Lower lobe of right lung (tissue), 2 donors: ENCODE measurements at places on chromosomes 6 and 20. TPM values are rescaled to one million over a fixed set of nuclear protein-coding genes. Genes with fewer than 3 reads are reported as not detected.
A peak's percentile ranks its signal among the peaks of the same experiment; 100 is the strongest.

DNA sequence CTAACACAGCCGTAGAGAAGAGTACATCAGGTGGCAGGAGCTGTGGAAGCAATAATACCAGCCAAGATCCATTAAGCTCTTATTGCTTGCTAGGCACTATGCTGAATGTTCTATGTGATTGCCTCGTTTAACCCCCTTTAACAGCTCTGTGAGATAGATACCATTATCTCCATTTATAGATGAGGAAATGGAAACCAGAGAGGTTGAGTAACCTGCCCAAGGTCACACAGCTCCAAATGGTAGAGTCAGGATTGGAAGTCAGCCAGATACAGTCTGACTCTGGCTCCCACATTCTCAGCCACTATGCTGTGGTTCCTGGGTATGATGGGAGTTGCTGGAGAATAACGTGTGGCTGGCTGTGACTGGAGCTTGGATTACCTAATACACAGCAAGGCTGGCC is 92.4 kb downstream of the DLGAP4 start:
- no peak for DNase-seq

DNA sequence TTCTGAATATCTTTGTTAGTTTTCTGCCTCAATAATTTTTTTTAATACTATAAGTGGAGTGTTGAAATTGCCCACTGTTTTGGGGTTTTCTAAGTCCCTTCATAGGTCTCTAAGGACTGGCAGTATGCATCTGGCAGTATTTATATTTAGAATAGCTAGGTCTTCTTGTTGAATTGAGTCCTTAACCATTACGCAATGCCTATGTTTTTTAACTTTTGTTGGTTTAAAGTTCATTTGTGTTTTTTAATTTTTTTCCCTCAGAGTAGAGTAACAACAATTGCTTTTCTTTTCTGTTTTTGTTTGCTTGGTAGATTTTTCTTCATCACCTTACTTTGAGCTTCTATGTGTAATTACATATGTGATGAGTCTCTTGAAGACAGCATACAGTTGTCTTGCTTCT is 375.9 kb upstream of the EYS start:
- DNase-seq = no peak

GRCh38 chr6:105014448-105014847 is 57.5 kb downstream of the LIN28B start:
- no peak for DNase-seq

- no peak for DNase-seq
Measured at GRCh38 chr20:46157625-46158024, 39.5 kb downstream of the CD40 start.

GRCh38 chr6:117627533-117627932 is 25.2 kb upstream of the GOPC start:
- DNase-seq = no peak

GRCh38 chr6:49556429-49556837 is 6.0 kb downstream of the C6orf141 start:
- DNase-seq = no peak

DNA sequence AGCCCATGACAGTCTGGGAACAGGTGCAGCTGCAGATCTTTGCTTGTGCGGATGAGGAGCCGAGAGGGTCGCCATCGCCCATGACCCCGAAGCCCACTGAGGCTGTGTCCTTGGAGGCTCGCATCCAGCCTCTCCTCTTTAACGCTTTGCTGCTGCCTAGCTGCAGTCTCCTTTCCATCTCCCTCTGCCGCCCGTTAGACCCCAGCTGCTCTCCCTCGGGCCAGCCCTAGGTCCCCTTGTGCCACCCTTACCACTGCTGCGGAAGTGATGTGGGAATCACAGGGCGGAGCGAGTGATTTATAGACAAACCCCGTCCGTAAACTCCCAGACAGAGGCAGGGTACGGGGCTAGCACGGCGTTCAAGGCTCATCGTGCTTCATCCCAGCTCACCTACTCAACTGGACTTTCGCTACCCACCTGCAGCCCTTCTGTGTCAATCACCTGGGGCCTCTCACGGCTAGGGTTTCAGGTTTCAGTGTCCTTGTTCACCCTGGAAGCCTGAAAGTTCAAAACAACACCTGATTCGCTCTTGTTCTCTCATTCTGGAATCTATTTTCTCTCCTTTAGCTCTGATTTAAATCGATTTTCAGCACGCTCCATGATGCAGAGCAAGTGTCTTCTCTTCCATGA is 76.1 kb downstream of the PAX1 start:
- DNase-seq = no peak

GRCh38 chr20:41905199-41905598 is 287.0 kb upstream of the CHD6 start:
- DNase-seq = no peak

GRCh38 chr6:46921059-46921458 is 679 bp downstream of the ADGRF5 start:
- no peak for DNase-seq

GRCh38 chr6:148972481-148972880 is 225.7 kb downstream of the UST start:
- DNase-seq = peak; percentile 55

DNA sequence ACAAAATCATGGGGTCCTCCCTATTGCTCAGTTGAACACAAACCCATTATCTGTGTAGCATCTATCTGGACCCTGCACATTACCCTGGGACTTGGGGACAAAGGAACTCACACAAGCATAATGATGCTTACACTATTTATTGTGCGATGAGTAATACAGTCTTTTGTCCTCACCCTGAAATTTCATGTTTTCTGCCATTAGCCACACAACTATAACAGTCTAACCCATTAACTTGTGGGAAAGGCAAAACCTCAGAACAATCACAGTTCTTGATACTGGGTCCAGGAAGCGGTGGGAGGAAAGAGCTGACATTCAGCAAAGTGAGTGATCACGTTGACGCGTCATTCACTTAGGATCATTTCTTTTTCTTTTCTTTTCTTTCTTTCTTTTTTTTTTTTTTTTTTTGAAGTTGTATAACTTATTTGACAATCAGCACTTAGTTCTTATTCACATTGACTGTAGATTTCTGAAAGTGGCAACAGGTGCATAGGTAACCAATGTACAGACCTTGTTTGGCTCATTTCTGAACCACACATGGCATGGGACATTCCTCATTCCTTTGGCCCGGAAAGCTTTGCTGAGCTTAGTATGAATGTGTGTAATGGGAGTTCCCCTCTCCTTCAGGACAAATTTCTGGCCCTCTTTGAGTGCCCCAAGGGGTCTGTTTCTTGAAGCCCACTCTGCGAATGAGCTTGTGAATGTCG is 94.8 kb upstream of the CNKSR3 start:
- DNase-seq = no peak

- DNase-seq = no peak
Measured at GRCh38 chr6:128574402-128574801, 54.0 kb upstream of the PTPRK start.

DNA sequence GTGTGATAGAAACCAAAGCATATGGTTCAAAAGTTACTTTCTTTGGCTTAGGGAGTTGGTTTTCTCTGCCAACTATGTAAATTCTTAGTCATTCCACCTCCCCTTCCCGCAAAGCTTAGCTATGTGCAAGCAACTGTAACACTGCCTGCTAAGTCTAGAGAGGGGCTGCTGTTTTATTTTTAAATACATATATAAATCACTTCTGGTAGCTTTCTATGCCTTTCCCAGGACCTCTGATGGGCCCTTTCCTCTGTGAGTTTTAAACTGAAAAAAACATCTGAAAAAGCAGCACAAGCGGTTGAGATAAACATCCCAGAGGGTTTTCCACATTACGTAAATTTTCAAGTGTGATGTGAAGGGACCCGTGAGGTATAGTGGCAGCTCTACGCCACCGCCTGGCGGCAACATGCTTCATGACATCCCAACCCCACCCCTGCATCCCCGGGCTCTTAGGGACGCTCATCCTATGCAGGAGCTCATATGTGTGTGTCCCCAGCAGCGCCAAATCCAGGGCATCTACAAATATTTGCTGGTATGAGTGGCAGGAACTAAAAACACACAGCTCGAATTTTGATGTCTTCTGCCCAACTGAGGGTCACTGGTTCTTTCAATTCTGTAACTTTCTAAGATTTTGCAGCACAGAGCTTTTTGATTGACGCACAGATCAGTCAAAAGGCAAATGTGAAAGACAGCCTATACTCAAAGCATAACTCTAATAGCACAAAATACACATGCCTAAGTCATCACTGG is 12.7 kb downstream of the SAYSD1 start:
- no peak for DNase-seq

DNA sequence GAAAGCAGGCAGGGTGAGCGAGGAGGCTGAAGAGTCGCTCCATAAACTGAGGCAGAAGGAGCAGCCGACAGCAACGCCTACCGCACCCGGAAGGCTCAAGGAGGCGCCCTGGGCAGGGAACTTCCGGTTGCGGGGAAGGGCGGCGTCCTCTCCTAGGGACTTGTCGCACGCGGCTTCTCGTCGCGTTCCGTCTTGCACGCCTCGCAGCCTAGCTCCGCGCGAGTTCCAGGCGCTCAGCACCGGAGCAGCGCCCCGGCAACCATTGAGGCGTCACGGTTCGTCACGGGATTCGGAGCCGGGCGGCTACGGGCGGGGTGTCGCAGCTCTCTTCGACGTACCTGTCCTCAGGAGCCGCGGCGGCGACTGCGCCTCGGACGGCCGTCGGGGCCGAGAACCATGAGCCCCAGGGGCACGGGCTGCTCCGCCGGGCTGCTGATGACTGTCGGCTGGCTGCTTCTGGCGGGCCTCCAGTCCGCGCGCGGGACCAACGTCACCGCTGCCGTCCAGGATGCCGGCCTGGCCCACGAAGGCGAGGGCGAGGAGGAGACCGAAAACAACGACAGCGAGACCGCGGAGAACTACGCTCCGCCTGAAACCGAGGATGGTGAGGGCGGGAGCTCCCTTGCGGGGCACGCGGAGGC is at the start of gene SPACA1:
Gene SPACA1 (plus strand): TSS at position 332 of the 641 bp plus-strand sequence. CDS start 65 bp downstream, at position 397.
- DNase-seq = peak; percentile 39

DNA sequence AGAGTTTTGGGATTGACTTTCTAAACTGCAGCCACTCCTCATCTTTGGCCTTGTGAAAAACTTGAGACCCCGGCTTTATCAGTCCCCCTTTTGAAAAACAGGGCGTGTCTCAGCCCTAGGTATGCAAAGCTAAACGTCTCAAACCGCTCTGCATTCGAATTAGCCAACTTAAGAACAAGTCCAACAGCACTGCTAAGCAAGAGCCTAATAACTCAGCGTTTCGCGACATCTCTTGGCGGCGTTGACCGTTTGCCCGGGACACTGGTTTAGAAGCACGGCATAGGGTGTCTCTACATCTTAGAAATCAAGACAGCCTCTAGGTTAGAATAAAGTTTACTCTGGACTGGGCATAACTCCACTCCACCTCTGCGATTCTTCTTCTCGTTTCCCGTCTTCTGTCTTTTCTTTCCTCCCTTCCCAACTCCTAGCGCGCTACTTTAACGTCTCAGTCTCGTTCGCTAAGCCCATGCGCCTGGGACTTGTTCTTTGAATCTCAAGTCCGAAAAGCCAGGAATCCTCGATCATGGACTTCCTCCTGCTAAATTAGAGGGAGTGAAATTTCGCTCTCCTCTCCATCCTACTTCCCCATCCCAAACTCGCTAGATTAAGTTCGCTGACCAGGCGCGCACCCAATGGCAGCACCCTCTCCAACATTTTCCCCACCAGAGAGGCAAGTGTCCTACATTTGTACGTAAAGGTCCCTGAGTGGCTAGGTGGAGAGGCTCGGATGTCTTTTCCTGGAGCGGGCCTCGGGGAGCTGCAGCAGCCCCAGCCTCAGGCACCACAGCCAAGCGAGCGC is 10.5 kb upstream of the TFAP2A start:
- no peak for DNase-seq

DNA sequence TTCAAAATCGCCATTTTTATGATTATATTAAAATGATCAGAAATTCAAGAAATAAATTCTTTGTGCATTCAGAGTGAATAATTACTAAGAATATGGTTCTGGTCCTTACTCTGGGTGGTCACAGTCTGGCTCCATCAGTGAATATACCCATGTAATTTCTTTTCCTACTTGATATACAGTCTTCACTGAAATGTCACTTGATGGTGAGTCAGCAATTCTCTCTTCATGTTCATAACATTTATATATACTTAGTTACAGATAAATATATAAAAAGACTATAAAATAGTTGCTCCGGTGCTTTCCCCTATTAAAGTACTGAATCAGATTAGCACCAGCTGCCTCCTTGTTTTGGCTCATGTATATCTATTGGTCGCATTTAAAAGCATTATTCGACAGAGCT is 56.4 kb upstream of the MTRF1L start:
- no peak for DNase-seq

- no peak for DNase-seq
Measured at GRCh38 chr20:23003881-23004460, 31.1 kb upstream of the SSTR4 start.

- DNase-seq = no peak
Measured at GRCh38 chr6:79608334-79609224, 22.6 kb upstream of the SH3BGRL2 start.

- peak; percentile 82 for DNase-seq
Measured at GRCh38 chr6:2998998-2999617, 586 bp upstream of the NQO2 start.

GRCh38 chr20:51756653-51757052 is 11.5 kb downstream of the ATP9A start:
- no peak for DNase-seq

GRCh38 chr6:119296036-119297035 is 53.2 kb downstream of the MAN1A1 start:
- DNase-seq = no peak

GRCh38 chr20:9342651-9343050 is 171.7 kb upstream of the LAMP5 start:
- no peak for DNase-seq

DNA sequence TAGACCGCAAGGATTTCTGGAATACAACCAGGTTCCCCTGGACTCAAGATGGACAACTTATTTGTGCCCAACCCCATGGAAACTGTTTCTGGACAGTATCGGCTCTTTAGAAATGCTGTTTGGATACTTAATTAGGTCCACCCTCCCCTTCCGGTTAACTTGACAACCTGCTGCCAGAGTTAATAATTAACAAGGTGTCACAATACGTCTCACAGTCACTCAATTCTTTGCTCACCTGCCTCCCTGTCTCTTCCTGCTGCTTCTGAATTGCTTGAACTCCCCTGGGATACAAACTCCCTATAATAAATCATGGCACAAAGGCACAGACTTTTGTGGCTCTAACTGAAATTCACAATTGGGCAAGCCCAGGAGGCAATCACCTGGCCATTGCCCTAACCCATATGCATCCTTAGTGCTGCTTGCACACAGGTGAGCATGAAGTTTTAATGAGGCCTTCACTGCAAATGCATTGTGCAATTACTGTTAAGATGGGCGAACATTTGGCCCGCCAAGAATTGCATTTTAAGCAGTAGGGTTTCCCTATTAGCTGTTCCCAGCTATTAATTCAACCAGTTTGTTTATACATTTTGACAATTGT is 504.4 kb upstream of the NOX3 start:
- no peak for DNase-seq

GRCh38 chr6:90072501-90072900 is 178.2 kb downstream of the GJA10 start:
- no peak for DNase-seq

The GPX5 gene
- not detected for total RNA-seq

The HLA-DRB5 gene
- total RNA-seq = 279 TPM

The DLK2 gene
- total RNA-seq = 0.53 TPM

The CCN6 gene
- not detected for total RNA-seq

The LZTS3 gene
- total RNA-seq = 18.5 TPM
